ENCODE measurements at places on chromosomes 11 and 22. TPM values are rescaled to one million over a fixed set of nuclear protein-coding genes. Genes with fewer than 3 reads are reported as not detected.

The LIF gene
- total RNA-seq = 1.6 TPM

The ELFN2 gene
- 0.60 TPM for total RNA-seq

The ISX gene
- total RNA-seq = not detected

The SCGB1A1 gene
- not detected for total RNA-seq

The WBP2NL gene
- not detected for total RNA-seq

The TSKU gene
- total RNA-seq = 46.2 TPM

The HBE1 gene
- total RNA-seq = not detected

The HPS4 gene
- 8.9 TPM for total RNA-seq

The OR5B21 gene
- not detected for total RNA-seq

The C11orf16 gene
- total RNA-seq = not detected

The TNKS1BP1 gene
- 127 TPM for total RNA-seq

The MUC2 gene
- not detected for total RNA-seq

The C1QTNF4 gene
- total RNA-seq = 0.60 TPM

The ROBO4 gene
- 13.4 TPM for total RNA-seq

The EIF3D gene
- 280 TPM for total RNA-seq

The GAL gene
- total RNA-seq = not detected

The MS4A6E gene
- total RNA-seq = not detected

The COMT gene
- 328 TPM for total RNA-seq

All from pericardium fibroblast (primary cell).